ENCODE measurements at places on chromosomes 5 and 9. TPM values are rescaled to one million over a fixed set of nuclear protein-coding genes. Genes with fewer than 3 reads are reported as not detected.

- no peak for DNase-seq
These were observed 99.7 kb downstream of the PCSK1 start for GRCh38 chr5:96333391-96333790.

- no peak for DNase-seq
These were observed 252.1 kb downstream of the CRB2 start for GRCh38 chr9:123608104-123608503.

DNA sequence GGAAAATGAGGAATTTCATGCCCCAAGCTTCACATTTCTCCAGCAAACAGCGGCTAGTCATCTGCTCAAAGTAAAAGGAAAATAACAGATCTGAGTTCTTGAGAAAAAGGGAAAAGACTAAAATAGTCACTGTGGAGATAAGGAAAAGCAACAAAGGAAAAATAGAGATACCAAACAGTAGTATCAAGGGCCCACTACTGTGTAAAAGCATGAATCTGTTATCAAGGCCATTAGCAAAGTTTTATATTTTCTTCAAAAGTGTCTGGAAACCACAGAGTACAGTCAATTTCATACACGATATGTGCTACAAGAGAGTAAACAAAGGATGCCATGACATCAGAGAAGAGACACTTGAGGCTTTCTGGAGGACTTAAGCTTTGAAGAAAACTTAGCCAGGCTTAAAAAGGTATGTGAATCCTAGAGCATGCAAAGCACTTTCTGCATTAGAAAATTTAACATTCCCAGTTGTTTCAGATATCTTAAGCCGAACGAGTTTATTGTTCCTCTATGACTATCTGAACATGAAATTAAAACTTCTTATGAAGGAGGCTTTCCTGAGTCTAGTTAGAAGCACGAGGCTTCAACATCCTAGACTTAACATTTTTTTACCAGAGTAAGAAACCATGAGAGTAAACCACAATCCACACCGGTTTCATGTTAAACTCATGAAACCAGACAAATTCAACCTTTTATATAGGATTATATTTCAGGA lies 1.2 kb downstream of the TTC33 start:
- DNase-seq, result peak; percentile 51

- DNase-seq, result peak; percentile 16
These were observed 70.5 kb upstream of the TNFAIP8 start for GRCh38 chr5:119285070-119285916.

HCN1 gene
- total RNA-seq, result not detected

Measured in M059J (cell line).